ENCODE measurements at places on chromosomes 7 and 10.

DNA sequence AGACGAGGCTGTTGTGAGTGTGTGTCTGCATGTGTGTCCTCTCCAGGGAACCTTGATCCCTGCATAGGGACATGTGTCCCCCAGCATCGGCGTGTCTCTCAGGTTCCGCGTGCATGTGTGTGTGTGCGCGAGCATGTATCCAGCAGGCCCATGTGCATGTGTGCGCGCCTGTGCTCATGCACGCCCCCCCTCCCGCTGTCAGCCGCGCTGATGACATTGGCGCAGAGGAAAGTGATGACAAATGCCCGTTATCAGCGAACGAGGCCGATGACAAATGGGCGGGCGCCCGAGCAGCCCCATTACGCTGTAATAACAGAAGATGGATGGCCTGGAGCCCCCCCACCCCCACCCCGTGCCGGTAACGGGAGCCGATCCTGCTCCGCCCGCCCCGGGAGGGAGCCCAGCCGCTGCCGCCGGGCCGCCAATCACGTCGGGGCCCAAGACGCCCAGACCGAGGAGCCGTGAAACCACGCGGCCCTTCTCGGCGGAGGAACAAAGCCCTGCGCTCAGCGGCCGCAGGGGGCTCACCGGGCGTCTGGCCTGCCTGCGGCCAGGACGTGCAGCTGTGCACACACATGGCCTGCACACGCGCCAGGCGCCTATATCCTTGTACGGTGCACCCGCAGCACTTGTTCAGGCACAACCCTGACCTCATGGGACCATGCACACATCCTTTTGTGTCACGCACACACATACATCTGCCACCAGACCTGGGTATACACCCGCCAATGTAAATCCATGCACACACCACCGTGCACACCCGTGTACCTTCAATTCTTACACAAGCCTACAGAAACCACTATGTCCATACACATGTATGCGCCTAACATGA is 21.5 kb downstream of the POLL start:
- DNase-seq: no peak

DNA sequence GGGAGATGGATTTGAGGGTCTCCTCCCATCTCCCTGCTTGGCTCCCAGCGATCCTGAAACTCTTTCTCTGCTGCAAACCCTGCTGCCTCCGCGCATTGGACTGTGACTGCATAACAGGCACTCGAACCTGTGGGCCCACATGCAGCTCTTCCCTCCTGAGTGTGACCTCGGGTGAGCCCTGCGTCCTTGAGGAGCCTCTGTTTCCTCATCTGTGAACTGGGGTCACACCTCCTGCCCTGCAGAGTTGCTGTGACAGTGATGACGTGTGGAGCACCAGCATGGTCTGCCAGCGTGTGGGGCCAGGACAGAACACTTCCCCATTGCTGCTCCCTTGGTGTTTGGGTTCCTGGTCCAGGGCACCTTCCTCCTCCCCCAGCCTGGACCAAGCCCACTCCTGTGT is 46.9 kb upstream of the PSMG3 start:
- DNase-seq: no peak

DNA sequence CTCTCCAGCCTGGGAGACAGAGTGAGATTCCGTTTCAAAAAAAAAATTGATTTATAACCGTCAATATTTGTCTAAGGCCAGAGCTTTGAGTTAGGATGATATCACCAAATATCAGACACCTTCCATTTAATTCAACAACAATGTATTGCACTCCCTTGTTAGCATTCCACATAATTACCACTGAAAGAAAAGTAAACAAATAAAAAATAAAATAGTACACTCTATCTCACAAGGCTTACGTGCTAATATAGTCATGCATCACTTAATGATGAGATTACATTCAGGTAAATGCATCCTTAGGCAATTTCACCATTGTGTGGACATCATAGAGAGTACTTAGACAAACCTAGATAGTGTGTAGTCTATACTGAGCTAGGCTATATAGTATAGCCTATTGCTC is 127.6 kb upstream of the RHOBTB1 start:
- no peak for DNase-seq

DNA sequence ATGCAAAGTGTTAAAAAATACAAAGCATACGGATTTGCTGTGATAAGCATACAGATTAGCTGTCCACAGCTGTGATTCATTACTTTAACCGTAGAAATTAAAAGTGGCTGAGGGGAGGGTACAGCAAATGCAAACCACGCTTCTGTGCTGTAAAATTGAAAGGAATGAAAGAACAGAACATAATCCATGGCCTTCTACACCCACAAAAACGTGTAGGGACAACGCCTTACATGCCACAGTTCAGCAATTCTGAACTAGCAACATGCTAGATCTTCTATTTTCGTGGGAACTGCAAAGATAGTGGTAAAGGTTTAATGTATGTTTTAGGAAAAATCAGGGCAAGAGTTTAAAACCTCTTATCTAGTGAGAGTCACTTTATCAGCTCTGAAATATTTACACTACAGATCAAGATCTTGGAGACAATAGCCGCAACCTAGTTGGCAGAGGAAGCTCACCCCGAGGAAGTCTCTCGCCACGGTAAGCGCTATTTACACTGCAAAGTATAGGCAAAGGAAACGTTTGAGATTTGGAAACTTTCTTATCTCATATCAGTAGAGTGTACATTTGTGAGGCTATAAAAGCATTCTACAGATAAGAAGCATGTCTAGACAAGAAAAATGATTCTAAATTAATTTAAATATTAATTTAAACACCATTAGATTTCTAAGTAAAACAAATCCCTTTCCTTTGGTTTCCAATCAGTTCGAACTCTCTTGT is 193.6 kb downstream of the MLLT10 start:
- DNase-seq: no peak

DNA sequence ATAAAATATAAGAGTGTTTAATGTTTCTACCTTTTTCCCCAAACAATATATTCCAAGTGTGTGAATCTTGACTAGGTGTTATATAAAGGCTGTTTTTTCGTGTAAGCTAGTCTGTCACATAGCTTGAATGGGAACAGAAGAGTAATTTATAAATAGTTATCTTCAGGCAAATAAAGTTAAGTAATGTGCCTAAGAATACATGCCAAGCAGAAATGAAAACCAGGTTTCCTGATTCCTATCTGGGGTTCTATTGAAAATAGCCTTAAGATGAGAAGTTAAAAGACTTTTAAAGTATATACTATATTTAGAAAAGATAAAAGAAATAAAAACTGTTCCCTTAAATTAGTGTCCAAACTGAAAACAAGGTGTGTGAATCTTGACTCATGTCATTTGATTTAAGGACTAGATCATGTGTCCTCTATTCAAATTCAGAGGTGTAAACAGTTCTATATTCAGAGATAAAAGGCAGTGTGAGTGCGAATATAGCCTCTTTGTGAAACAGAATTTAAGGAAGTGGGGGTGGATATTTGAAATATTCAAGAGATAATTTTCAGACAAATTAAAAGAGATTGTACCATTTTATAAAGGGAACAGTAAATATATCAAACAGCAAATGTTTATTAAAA is 247.5 kb downstream of the THSD7A start:
- no peak for DNase-seq

DNA sequence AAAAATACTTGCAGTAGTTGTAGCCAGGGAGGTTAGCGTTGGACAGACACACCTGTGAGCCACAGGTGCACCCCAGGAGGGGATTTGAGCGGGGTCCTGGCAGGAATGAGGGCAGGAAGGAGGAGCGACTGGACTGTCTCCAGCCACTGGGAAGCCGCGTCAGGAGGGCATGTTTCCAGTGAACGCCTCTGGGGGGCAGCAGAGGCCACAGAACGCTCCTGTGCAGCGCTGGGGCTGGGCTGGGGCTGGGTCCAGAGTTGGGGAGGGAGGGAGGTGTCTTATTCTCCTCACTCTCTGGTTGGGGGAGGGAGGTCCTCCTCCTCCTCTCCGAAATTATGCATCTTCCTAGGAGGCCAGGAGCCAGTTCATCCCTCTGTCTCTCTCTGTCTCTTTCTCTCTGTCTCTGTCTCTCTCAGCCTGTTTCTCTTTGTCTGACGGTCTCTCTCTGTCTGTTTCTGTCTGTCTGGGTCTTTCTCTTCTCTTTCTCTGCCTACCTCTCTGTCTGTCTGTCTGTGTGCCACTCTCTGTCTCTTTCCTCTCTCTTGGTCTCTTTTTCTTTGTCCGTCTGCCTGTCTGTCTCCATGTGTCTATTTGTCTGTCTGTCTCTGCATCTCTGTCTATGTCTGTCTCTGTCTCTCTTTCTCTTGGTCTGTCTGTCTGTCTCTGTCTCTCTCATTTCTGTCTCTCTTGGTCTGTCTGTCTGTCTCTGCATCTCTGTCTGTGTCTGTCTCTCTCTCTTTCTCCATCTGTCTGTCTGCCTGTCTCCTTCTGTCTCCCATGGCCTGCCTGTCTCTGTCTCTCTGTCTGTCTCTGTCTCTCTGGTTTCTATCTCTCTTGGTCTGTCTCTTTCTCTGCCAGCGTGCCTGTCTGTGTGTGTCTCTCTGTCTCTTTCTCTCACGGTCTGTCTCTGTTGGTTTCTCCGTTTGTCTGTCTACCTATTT is 9.9 kb upstream of the PSMG3 start:
- DNase-seq: peak; percentile 63

DNA sequence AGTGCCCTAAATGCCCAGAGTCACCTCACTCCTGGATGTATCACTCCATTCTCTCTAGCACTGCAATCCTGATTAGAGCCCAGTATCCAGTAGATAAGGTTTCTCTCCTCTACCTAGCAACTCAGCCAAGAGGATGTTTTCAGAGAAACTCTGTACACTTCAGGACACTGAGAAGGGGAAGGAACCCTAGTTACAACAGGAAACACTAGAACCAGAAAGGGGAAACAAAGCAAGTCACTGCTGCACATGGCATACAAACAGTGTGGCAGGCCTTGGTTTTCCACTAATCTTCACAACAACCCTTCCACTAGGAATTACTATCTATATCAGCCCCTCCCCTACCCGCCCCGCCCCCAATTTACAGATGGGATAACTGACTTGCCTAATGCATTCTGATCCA is 1.6 kb downstream of the FAM204A start:
- no peak for DNase-seq

GRCh38 chr10:1199897-1200721 is 143.9 kb downstream of the WDR37 start:
- no peak for DNase-seq

DNA sequence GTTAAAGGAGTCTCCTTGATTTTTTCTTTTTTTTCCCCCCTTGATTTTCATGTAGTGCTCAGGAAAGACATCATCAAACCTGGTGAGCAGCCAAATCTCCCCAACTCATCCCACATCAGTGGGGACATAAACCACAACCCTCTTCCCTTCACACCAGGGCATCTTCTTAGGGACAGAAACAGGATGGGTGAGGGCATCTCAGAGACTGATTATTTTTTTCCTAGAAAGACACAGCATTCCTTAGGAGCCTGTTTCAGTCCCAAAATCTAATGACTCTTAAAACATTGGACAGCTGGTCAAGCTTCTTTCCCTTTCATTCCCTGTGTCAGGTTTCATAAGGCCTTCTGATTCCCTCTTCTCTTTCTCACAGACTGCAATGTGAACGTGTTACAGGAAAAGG is 31.5 kb upstream of the GSAP start:
- DNase-seq: no peak

- DNase-seq: no peak
Observed at GRCh38 chr10:66860376-66860945, 65.4 kb upstream of the LRRTM3 start.

GRCh38 chr7:140060788-140061606 is 1.8 kb downstream of the PARP12 start:
- no peak for DNase-seq

- DNase-seq: no peak
Observed at GRCh38 chr10:1128115-1128514, 71.9 kb downstream of the WDR37 start.

DNA sequence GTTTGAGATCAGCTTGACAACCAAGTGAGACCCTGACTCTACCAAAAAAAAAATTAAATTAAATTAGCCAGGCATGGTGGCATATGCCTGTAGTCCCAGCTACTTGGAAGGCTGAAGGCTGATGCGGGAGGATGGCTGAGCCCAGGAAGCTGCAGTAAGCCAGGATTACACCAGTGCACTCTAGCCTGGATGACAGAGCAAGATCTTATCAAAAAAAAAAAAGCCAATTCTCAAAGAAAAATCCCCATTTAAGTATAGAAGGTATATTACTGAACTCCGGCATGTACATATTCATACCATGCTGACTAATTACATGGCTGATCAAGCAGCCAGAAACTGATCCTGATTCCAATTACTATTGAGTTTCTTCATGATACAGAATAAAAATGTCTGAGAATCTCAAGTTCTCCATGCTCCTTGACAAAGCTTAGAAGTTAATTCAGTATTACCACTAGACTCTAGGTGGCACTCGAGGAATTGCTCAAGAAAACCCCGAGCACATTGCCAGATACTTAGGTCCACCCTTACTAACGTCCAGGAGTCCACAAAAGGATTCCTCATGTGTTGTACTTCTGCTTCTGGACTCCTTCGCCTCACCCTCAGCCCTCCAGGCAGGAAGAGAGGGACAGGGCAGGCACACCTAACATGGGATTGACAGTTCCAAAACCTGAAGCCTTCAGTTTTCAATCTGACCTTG is 148.9 kb downstream of the PARD3 start:
- no peak for DNase-seq

DNA sequence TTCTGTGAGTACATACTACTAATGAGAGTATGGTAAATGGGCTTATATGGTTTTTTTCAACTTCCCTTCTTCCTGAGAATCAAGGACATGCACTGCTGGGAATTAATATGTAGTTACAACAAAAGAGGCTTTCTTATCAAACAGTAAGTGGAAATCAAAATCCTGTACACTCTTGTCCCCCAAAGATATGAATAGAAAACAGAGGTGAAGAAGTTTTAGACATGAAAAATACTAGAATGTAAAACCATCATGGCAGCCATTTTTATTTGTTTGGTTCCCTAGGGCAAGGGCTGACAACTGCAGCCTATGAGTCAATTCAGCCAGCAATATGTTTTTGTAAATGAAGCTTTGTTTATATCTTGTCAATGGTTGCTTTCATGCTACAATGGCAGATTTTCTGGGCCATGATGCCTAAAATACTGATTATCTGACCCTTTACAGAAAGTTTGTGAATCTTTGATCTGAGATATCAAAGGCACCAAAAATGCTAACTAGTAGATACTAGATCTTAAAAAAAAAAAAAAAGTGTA is 422.4 kb downstream of the PARD3 start:
- no peak for DNase-seq

DNA sequence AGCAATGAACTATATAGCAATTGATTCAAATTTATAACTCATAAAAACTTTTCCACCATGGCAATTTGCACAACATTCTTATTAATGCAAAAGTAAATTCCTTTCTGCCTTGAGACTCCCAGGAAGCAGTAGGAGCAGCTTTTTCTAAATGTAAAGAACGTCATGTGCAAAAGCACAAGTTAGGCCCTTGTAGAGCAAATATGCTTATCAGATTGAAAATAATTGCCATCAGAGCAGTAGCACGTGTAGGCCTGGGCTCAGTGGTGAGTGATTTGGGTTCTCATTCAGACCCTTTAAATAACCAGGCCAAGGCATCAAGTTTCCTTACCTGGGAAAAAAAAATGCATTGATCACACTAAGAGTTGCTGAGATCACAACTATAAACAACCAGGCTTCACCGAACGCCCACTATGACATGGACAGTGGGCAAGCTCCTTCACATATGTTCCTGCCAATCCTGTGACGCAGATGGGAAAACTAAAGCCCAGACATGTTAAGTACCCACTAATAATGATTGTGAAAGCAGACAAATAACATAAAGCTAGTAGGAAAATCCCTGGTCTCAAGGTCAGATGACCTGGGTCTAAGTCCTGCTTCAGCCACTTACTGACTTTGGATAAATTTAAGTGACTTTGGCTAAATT is 22.1 kb upstream of the SAR1A start:
- no peak for DNase-seq

All from stimulated activated CD4-positive, alpha-beta T cell treated with anti-CD3 and anti-CD28 coated beads, Interleukin-15, amount 100 ng/mL, for 1 hour (primary cell).